ENCODE measurements at places on chromosomes 5 and 9.

- DNase-seq = no peak
These were observed 30.4 kb downstream of the RANBP17 start for GRCh38 chr5:170892196-170892595.

DNA sequence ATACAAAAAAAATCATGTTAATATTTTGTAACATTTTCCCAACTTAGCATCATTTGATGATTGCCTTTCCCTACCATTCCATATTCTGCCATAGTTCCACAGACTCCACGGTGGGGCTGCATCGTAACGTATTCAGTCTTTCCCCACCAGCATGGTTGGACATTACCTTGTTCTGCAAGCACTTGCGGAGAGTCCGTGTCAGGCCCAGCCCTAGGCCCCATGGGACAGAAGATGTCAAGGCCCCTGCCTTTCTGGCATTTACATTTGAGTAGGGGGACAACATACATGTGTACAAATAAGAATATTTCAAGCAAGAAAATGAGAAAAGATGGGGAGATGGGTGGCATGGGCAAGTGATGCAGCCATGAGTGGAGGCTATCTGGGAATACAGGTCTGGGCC is 8.2 kb upstream of the PHF2 start:
- no peak for DNase-seq

DNA sequence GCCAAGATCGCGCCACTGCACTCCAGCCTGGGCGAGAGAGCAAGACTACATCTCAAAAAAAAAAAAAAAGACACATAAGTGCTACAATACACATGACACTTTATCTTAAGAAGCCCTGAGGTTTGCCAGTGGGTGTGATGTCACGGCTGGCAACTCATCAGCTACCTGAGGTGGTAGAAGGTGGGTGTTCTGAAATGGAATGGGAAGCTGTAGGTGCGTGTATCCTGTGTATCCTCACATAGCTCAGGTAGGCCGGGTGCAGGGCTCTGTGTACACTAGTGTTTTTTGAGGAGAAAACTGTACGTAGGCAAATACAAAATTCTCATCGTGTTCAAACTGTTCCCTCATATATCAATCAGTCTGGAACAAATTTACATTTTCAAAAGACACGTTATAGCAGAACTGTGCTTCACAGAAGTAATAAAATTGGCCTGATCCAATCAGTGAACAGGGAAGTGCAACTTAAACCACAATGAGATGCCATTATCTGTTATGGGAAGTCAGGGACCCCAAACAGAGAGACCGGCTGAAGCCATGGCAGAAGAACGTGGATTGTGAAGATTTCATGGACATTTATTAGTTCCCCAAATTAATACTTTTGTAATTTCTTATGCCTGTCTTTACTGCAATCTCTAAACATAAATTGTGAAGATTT is 10.4 kb downstream of the BICD2 start:
- no peak for DNase-seq

DNA sequence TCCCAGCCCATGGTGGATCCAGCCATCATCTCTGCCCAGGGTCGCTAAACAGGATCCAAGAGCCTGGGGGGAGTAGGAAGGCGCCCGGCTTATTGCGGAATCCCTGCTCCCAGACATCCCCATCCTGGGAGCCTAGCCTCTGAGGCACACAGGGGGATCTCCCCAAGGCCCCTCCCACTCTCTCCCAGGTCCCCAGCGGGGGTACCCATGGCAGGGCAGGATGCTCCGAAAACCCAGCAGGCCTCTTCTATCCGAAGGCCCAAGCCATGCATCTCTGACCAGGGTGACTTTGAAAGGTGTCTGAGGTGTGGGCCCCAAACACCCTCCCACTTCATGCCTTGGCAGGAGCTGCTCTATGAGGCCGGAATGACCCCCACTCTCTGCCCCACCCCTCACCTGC is 81.7 kb upstream of the RUFY1 start:
- DNase-seq = no peak

DNA sequence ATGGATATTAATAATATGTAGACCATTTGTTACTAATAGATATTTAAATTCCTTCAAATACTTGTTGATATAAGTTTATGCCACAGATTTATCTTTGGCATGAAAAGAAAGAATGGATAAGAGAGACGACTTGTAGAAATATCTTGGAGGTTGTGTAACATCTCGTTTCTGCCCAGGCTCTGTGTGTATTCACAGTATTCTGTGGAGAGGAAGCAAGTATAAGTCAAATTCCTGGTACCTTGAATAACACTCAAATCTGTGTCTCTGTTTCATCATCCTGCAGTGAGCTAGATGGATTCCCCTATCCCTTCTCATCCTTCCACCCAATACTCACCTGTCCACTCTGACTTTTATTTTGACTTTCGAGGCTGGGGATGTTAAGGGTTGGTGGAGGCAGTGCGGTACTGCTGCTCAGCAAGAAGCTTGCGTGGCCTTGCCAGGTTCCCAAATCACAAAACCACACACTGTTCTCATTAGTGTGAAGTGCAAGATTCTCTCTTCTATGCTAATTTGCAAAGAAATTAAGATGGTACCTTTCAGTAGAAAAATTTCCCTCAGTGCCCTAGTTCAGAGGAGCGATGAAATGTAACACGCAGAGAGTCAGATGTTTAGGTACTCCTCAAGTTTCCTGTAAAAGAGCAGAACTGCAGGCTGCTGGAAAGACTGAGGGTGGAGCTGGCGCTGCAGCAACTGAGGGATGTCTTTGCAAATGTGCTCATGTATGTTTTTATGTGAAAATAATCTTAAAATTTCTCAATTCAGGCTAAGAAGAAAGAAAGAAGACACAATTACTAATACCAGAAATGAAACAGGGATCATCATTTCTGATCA is 42.6 kb upstream of the ANKRD18A start:
- DNase-seq = peak; percentile 13

DNA sequence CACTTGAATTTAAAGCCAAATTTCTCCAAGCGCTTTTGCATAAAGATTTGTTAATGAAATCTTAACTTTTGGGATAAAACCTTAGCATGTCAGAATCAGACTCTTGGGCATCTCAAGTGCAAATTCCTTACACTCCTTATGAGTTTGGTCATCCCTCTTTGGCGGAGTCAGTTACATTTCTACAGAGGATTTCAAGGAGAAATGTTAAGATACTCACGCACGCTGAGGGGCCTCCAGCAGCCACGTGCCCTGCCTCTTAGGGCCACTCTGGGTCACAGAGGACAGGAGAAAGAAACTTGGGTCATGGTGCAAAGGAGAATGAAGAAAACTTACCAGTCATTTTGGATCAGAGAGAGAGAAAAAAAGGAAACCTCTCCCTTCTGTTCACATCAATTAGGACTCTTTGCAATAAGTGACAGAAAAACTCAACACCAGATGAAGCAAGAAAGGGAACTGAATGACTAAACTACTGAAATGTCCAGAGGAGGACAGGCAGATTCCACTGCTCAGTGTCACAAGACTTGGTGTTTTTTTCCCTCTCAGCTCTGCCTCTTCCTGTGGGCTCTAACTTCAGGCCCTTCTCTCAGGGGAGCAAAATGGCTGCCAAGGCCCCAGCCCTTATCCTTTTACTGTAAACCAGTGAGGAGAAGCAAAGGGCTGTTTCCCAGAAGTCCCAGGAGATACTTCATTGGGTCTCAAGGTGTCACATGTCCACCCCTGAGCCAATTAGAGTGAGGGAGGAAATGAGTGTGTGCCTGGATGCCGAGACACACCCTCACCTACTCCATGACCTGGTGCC is 63.3 kb upstream of the NFIL3 start:
- no peak for DNase-seq

DNA sequence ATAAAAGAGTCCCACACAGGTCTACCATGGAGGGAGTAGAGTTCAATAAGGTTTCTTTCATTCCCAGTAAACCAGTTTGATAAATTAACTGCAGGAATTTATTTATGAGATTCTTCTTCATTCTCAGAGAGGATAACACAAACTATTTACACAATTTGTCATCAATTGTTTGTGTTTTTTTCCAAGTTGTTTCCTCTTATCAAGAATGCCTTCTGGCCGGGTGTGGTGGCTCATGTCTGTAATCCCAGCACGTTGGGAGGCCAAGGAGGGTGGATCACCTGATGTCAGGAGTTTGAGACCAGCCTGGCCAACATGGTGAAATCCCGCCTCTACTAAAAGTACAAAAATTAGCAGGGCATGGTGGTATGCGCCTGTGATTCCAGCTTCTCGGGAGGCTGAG is 216.7 kb downstream of the MLLT3 start:
- no peak for DNase-seq

DNA sequence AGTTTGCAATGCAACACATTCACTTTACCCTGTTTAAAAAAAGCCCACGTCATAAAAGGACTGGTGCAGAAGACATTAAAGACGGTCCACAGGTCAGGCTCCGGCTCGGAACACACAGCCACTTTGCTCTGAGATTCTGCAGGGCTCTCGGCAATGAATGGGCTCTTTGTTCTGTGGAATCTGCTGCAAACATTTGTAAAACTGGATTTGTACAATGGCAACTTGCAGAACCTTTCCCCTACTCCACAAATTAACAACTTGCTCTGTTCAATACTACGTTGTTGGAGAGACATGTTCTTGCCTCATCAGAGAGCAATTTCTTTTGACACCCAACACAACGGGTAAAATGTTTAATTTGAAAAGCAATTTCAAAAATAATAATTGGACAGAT is 13.0 kb upstream of the NR5A1 start:
- no peak for DNase-seq

- no peak for DNase-seq
These were observed 238.0 kb downstream of the HSPA4 start for GRCh38 chr5:133289686-133290367.

GRCh38 chr5:5544094-5544663 is 121.7 kb downstream of the ICE1 start:
- DNase-seq = no peak

GRCh38 chr5:136132087-136132486 is 558 bp upstream of the SMAD5 start:
- DNase-seq = no peak
